ENCODE measurements at places on chromosomes 16 and 17. TPM values are rescaled to one million over a fixed set of nuclear protein-coding genes. Genes with fewer than 3 reads are reported as not detected.

Gene ABI3
- total RNA-seq: 0.12 TPM

Gene NECAB2
- not detected for total RNA-seq

Gene UNC45B
- not detected for total RNA-seq

Gene TEKT5
- total RNA-seq: not detected

Gene COG4
- total RNA-seq: 36.0 TPM

Gene ITGAD
- total RNA-seq: not detected

Gene RRAD
- total RNA-seq: not detected

Gene MYCBPAP
- 0.25 TPM for total RNA-seq

Gene TLCD2
- 3.6 TPM for total RNA-seq

Gene ZSCAN10
- total RNA-seq: not detected

Gene PLEKHH3
- 14.2 TPM for total RNA-seq

Gene TNRC6C
- total RNA-seq: 5.2 TPM

Gene KRTAP2-3
- total RNA-seq: not detected

Gene ALOX15
- not detected for total RNA-seq

Gene TBC1D3
- not detected for total RNA-seq

Gene MGRN1
- total RNA-seq: 58.5 TPM

Gene CCL18
- not detected for total RNA-seq

Gene CHAD
- total RNA-seq: 0.10 TPM

Gene DOC2A
- total RNA-seq: not detected

Gene KRT33A
- total RNA-seq: not detected

Gene SLX4
- total RNA-seq: 3.2 TPM

Gene CDC42EP4
- 45.2 TPM for total RNA-seq

Gene SDR42E2
- not detected for total RNA-seq

Gene HOXB9
- not detected for total RNA-seq

Gene CTRB2
- not detected for total RNA-seq

Gene FOXN1
- total RNA-seq: not detected

Gene NPIPA7
- 7.4 TPM for total RNA-seq

Gene COL1A1
- total RNA-seq: 6,733 TPM

Gene MYH2
- not detected for total RNA-seq

Gene HOXB8
- total RNA-seq: not detected

Gene TMEM92
- total RNA-seq: not detected

Gene LLGL2
- not detected for total RNA-seq

Gene CHD9NB
- 5.1 TPM for total RNA-seq

Gene GAS2L2
- total RNA-seq: 0.44 TPM

Gene TP53TG3C
- total RNA-seq: not detected

Gene MT1F
- 0.29 TPM for total RNA-seq

Gene CACNG3
- total RNA-seq: not detected

Gene ACSM2A
- total RNA-seq: not detected

Gene KRTAP4-9
- not detected for total RNA-seq

Gene MOSMO
- total RNA-seq: 12.7 TPM

Gene CES5A
- total RNA-seq: not detected

Gene SMPD3
- under 0.01 TPM for total RNA-seq

Gene RNF222
- total RNA-seq: not detected

Gene ZG16
- total RNA-seq: not detected

Gene HOXB1
- total RNA-seq: not detected

Gene TBC1D3I
- total RNA-seq: not detected

Gene TNFRSF17
- not detected for total RNA-seq

Gene KRT24
- total RNA-seq: not detected

Gene NKD1
- 0.12 TPM for total RNA-seq

Gene TEDC2
- 2.1 TPM for total RNA-seq

Gene MGAT5B
- total RNA-seq: 0.15 TPM

Gene CDRT15
- total RNA-seq: not detected

Gene CENPN
- 6.8 TPM for total RNA-seq

Gene CNGB1
- total RNA-seq: not detected

Gene PPY
- not detected for total RNA-seq

Gene KRT31
- not detected for total RNA-seq

Measured in cardiac ventricle fibroblast (primary cell).